ENCODE measurements at places on chromosomes 16 and 17. TPM values are rescaled to one million over a fixed set of nuclear protein-coding genes. Genes with fewer than 3 reads are reported as not detected.

Gene LRRC37A3
- 8.4 TPM for total RNA-seq

Gene PYY
- total RNA-seq: not detected

Gene MEOX1
- total RNA-seq: not detected

Gene KRTAP17-1
- total RNA-seq: not detected

Gene SEC14L5
- 0.59 TPM for total RNA-seq

Gene ZFPM1
- total RNA-seq: 2.2 TPM

Gene OMG
- 0.73 TPM for total RNA-seq

All from subcutaneous preadipocyte (primary cell).